ENCODE measurements at places on chromosomes 1 and 21.

DNA sequence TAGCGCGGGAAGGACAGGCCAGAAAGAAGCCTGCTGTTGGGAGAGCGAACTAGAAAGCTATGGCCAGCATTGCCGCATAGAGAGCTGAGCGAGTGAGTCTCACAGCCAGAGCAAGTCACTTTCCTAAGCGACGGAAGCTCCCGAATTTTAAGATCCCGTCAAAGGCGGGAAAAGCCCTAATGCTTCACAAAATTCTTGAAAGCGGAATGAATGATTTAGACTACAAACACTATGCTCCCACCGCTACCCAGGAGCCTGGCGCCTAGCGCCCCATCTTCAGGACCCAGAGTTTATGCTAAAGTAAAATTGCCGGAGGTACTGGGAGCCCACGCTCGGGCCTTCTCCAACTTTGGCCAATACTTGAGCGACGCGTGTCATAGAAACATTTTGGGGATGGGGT lies 409.9 kb upstream of the ESRRG start:
- DNase-seq, result no peak

- no peak for DNase-seq
Observed at GRCh38 chr1:101191049-101191448, 45.8 kb upstream of the S1PR1 start.

GRCh38 chr1:184624051-184624450 lies 130.6 kb downstream of the EDEM3 start:
- no peak for DNase-seq

DNA sequence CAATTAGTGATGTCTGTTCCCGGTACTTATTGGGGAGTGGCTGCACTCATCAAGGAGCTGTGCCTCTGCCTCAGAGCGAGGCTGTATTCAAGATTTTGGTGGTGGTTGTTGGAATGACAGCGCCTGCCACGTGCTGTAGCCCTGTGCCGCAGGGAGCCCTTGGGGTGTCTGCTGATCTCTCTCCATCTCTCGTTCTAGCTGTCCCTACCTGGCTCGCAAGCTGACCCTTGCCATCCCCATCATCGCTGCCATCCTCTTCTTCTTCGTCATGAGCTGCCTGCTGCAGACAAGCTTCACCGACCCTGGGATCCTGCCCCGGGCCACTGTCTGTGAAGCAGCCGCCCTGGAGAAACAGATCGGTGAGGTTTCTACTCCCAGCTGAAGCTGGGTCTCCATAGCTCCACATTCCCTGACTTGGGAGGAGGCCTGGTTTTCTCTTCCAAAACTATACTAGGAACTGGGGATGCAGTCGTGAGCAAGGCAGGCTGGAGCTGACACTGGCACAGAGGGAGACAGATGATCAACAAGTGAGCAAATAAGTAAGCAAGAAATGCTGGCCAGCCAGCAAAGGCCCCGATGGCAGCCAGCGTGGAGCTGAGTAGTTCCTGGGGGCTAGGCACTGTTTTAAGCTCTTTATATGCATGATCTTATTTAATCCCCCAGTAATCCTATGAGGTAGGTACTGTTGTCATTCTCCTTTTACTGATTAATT lies 5.9 kb downstream of the ZDHHC18 start:
- no peak for DNase-seq

DNA sequence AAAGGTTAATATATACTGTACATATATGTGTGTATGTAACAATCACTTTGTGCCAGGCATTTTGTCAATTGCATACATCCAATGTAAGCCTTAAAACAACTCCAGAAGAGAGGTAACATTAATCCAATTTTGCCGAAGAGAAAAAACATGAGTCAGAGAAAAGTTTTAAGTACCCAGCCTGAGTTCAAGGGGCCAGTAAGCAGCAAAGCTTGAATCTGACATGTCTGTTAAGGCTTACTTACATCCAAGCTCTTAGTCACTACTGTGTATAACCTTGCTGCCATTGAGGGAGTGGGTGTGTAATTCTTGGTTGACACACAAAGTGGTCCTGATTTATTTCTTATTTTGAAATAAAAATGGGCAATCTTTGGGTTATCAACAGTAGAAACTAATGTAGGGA lies 360.4 kb upstream of the LYPLAL1 start:
- no peak for DNase-seq

- no peak for DNase-seq
Observed at GRCh38 chr1:45263132-45263531, 56.7 kb upstream of the ZSWIM5 start.

DNA sequence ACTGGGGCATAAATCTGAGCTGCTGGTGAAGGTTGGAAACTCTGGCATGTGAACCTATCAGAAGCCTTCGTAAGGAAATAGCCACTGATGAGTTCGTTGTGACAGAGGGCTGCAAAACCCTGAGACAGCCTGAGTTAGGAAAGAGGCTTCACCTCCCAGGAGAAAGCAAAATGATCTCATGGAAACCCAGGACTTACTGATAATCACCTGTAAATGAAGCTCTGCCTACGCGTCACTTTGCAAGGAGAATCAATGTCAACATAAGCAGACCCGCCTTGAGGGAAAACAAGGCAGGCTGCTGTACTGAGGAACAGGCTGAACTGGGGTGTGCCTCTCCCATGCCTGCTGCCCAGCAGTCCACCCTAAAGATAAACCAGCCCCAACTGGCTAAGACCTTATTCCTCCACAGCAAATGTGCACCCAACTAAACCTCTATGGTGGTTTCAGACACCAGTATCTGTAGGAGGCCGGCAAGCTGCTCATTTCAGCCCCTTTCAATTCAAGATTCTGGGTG lies 46.8 kb upstream of the SLC44A3 start:
- DNase-seq, result no peak

- peak; percentile 79 for DNase-seq
Observed at GRCh38 chr1:179025975-179026812, 500 bp downstream of the FAM20B start.
